Esophagus squamous epithelium (tissue), 5 donors: ENCODE measurements at places on chromosomes 7 and 10.

DNA sequence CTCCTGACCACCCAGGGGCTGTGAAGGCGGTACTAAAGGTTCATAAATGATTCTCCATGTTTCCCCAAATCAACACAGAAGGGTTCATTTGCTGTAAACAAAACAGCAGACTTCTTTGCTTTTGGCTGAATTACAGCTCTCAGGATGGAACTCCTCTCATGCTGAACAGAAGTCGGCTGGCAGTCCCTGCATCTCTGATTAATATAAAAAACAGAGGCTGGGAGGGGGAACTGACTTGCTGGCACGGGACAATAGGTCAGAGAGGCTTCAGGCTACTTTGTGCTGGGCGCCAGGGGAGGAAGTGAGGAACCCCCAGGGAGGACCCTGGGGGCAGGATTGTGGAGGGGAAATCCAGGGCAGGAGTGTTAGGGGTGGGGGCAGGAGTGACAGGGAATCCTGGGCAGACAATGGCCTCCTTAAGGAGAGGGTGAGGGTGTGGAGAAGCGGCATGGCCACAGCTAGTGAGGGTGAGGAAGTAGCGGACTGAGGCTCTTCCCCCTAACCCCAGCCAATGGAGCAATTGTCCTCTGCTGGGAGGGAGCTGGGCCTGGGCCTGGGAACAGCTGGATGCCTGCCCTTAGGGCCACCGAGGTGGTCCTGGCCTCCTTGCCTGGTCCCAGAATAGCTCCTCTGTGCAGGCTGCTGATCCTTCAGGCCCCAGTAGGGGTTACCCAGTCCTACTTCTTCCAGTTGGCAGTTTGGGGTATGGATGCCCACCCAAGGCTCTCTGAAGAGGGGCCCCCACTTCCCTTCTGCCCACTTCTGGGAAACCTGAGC is 9.2 kb upstream of the SFRP5 start:
- DNase-seq, result no peak

- DNase-seq, result no peak
Measured at GRCh38 chr10:123797813-123798212, 93.8 kb downstream of the CPXM2 start.

GRCh38 chr7:148541891-148542504 is 48.6 kb upstream of the C7orf33 start:
- no peak for DNase-seq

GRCh38 chr7:112152186-112152585 is 54.0 kb downstream of the DOCK4 start:
- DNase-seq, result no peak

DNA sequence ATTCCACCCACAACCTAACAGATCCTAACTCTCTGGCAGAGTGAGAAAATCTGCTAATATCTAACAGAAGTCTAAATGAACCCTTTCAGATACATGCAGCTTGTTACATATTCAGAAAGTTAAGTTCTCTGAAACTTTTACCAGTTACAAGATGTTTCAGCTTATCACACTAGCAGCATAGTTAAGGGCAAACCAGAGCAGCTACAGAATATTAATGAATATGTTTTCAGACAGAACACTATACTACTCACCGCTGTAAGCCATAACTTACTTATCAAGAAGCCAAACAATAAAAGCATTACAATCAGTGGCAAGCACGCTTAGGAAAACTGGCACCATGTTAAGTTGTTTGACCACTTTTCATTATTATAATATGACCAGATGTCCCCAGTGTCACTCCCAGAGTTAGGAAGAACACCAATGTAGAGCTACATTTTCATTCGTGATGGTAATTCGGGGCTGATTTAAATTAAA is 2.7 kb downstream of the ITGB1 start:
- no peak for DNase-seq

DNA sequence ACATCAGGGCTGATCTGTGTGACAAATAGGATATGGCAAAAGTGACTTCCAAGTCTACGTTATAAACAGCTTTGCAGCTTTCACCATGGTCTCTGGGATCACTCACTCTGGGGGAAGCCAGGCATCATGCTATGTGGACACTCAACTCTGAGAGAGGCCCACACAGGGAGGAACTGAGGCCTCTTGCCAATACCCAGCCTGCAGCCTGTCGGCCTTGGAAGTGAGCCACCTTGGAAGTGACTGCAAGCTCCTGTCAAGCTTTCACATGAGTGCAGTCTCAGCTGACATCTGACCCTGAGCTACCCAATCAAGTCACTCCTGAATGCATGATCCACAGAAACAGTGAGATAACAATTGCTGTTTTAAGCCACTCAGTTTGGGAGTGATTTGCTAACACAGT is 56.5 kb downstream of the MMRN2 start:
- no peak for DNase-seq

DNA sequence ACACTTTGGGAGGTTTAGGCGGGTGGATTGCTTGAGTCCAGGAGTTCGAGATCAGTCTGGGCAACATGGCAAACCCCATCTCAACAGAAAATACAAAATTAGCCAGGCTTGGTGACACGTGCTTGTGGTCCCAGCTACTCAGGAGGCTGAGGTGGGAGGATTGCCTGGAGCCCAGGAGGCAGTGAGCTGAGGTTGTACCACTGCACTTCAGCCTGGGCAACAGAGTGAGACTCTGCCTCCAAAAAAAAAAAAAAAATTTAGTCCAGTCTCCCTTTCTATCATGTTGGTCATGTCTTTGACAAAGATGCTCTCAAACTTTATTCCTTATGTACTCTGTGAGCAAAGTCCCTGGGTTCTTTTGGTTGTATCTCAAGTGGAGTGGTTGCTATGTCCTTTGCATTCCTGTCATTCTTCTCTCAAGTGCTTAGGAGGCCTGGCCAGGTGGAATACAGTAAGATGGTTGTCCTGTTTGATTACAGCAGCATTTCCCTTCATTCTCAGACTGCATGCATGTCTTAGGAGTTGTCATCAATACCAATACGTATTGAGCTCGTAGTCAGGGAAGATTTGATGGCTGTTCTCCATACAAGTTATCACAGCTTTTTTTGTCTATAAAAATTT is 85.7 kb downstream of the MMRN2 start:
- DNase-seq, result no peak

DNA sequence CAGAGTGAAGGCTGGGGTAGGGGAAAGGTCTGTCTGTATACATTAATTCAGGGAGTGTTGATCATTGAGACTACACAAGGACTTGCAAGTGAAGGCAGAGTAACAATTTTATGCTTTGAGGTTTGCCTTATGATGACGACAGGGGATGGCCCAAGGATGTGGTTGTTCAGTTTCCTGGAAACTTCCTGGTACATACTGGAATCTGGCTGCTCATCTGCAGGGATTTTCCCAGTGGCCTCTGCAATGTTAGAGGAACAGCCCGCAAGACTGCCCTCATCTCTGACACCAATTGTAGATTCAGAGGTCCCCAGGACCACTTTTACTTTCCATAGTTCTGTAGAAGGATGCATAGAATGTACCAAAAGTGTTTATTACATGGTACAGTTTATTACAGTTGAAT is 189.6 kb downstream of the TMEM178B start:
- DNase-seq, result no peak
